HS-5 (cell line): ENCODE measurements at places on chromosomes 1 and 21.

- no peak for DNase-seq
Observed at GRCh38 chr1:205493241-205494085, 11.0 kb upstream of the CDK18 start.

DNA sequence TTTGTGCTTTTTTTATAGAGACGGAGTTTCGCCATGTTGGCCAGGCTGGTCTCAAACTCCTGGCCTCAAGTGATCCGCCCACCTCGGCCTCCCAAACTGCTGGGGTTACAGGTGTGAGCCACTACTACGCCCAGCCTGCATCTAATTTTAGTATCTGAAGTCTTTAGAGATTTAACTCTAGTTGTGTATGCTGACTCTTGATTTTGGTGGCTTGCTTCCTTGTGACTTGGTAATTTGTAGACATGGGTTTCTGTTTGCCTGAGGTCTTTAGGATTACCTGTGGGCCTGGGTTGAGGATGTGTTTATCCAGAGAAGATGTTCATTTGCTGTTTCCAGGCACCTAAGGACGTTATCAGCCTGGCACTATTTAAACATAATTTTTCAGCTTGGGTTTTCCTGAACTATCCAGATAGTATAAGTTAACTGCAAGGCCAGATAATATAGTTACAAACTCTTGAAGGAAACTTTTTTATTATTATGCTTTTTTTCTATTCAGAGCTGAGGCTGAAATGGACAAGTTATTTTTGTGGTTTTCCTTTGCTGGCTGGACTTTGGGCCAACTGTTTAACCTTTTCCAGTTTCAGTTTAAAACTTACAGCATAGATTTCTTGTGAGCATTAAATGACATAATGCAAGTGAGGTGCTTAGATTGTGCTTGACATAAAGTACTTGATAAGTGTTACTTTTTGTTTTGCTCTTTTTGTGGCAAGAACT, 7.5 kb upstream of the VASH2 start:
- no peak for DNase-seq

DNA sequence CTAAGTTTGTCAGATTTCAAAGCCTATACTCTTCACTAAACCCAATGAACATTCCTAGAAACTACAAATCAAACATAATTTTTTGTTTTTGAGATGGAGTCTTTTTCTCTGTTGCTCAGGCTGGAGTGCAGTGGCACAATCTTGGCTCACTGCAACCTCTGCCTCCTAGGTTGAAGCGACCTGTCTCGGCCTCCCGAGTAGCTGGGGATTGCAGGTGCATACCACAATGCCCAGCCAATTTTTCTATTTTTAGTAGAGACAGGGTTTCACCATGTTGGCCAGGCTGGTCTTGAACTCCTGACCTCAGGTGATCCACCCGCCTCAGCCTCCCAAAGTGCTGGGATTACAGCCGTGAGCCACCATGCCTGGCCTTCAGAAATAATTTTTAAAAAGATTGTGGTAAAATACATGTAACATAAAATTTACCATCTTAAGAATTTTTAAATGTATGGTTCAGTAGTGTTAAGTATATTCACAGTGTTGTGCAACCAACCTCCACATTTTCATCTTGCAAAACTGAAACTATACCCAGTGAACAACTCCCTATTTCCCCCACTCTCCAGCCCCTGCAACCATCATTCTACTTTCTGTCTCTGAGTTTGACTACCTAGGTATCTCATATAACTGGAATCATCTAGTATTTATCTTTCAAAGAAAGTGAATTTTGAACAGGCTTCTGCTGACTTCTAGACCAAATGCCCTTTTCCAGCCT, 2.7 kb upstream of the CFAP141 start:
- DNase-seq: no peak

GRCh38 chr1:40435876-40436275, 14.4 kb upstream of the ZFP69B start:
- no peak for DNase-seq

DNA sequence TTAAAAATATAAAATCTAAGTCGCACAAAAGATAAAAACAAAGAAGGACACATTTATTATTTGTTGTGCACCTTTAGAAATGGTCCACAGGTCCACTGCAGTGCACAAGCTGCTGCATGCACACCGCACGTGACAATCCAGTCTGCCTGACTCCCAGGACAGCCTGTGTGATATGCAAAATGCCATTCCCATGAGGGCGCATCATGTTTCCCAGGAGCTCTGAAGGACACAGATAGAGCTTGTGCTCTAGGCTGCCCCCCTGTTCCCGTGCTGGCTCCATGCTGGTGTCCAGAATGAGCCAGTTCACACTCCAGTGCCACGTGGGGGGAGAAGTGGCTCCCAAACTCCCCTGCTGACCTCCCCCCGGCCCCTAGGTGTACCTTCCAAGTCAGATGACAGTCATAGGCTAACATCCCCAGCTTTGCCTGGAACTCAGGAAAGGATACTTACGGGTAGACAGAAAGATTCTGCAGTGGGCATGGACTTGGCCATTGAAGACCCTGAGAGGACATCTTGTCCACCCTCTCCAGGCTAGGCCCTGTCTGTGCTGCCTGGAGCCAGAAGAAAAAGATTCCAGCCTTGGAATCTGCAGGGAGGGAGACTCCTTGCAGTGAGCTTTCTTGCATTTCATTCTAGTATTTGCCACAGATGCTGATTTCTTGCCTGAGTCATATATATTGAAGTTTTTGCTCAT, 26.3 kb downstream of the RAB7B start:
- DNase-seq: no peak
